Activated T-cell treated with anti-CD3 and anti-CD28 coated beads, Interleukin-2, amount 50 U/mL, for 72 hours (primary cell): ENCODE measurements at places on chromosomes 2 and 18. TPM values are rescaled to one million over a fixed set of nuclear protein-coding genes. Genes with fewer than 3 reads are reported as not detected.
A peak's percentile ranks its signal among the peaks of the same experiment; 100 is the strongest.

GRCh38 chr18:64409511-64409910 lies 260.6 kb upstream of the LINC00305 start:
- no peaks in the 10 kb centered on the region for H3K4me1 ChIP-seq
- no peak overlapping the region for H3K27ac ChIP-seq
- no peaks in the 10 kb centered on the region for H3K27me3 ChIP-seq
- no peak for DNase-seq

GRCh38 chr2:159755788-159756187 lies 42.2 kb downstream of the CD302 start:
- DNase-seq: peak; percentile 25
- H3K4me3 ChIP-seq: no peak overlapping the region
- peaks cover 33% of the 10 kb centered on the region for H3K36me3 ChIP-seq
- no peaks in the 10 kb centered on the region for H3K27me3 ChIP-seq
- H3K27ac ChIP-seq: no peak overlapping the region

GRCh38 chr18:32983721-32984120 lies 210.9 kb upstream of the KLHL14 start:
- H3K36me3 ChIP-seq: no peaks in the 10 kb centered on the region
- H3K27ac ChIP-seq: no peak overlapping the region
- no peak overlapping the region for H3K4me3 ChIP-seq
- no peaks in the 10 kb centered on the region for H3K27me3 ChIP-seq

GRCh38 chr2:172962082-172962481 lies 113.6 kb upstream of the MAP3K20 start:
- H3K4me1 ChIP-seq: peaks cover 36% of the 10 kb centered on the region
- DNase-seq: no peak
- H3K36me3 ChIP-seq: no peaks in the 10 kb centered on the region
- H3K4me3 ChIP-seq: no peak overlapping the region
- H3K27me3 ChIP-seq: no peaks in the 10 kb centered on the region

DNA sequence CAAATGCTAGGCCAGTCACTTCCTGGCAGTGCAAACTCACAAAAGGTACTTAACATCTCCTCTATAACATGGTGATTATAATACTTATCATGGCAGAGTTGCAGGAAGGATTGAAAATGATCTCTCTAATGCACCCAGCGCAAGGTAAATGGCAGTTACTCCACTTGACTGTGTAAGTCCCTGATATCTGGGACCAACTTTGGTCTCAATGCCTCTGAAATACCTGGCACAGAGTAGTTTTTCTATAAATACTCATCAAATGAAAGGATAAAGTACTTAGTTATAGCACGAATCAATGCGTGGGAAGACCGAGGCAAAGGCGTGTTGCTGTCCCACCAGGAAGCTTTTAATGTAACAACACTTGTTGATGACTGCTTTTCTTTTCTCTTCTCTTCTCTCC lies 24.8 kb downstream of the LRRC30 start:
- DNase-seq: no peak
- no peak overlapping the region for H3K27ac ChIP-seq
- H3K4me3 ChIP-seq: no peak overlapping the region
- no peaks in the 10 kb centered on the region for H3K36me3 ChIP-seq
- H3K4me1 ChIP-seq: no peaks in the 10 kb centered on the region

GRCh38 chr18:75745147-75745546 lies 317.6 kb upstream of the SMIM21 start:
- no peak overlapping the region for H3K4me3 ChIP-seq
- H3K27ac ChIP-seq: no peak overlapping the region
- no peaks in the 10 kb centered on the region for H3K27me3 ChIP-seq
- H3K36me3 ChIP-seq: no peaks in the 10 kb centered on the region

GRCh38 chr2:197239434-197239833 lies 71.1 kb downstream of the ANKRD44 start:
- peaks cover 92% of the 10 kb centered on the region for H3K4me1 ChIP-seq
- no peaks in the 10 kb centered on the region for H3K27me3 ChIP-seq
- H3K27ac ChIP-seq: peak overlapping the region; percentile 98
- peak overlapping the region; percentile 93 for H3K4me3 ChIP-seq

GRCh38 chr2:111948832-111949231 lies 50.4 kb downstream of the MERTK start:
- peaks cover under 1% of the 10 kb centered on the region for H3K27me3 ChIP-seq
- H3K4me1 ChIP-seq: peaks cover 19% of the 10 kb centered on the region
- DNase-seq: no peak

GRCh38 chr18:12883684-12884405 lies at the start of gene PTPN2:
TSS of gene PTPN2 (minus strand) at chr18:12884237. CDS start at chr18:12884141, 96 bp downstream.
- H3K4me3 ChIP-seq: peak within 1 kb of the TSS; percentile 89
- H3K36me3 ChIP-seq: peaks cover 5% of the 10 kb centered on the region
- peak within 1 kb of the TSS; percentile 98 for H3K27ac ChIP-seq
- H3K4me1 ChIP-seq: peaks cover 55% of the 10 kb centered on the region
- DNase-seq: peak; percentile 94
- H3K27me3 ChIP-seq: no peaks in the 10 kb centered on the region

DNA sequence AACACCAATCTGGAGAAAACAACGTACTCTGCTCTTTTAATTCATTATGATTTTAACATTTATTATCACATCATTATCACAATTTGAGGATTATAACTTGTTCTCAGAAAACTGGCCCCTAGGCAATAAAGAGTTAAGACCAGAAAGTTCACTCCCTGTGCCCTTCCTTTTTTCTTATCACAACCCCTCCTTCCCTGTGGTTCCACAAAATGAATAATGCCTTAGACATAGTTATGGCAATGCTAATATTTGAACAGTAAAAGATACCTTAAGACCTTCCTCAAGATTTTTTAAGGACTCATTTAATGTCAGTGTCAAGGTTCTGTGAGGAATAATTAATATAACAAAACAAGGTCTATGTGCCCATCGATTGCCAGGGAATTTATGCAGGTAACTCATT lies 596.2 kb downstream of the ARHGAP15 start:
- no peak overlapping the region for H3K27ac ChIP-seq
- H3K4me3 ChIP-seq: no peak overlapping the region
- no peak for DNase-seq

GRCh38 chr18:50633992-50634391 lies 74.1 kb downstream of the MAPK4 start:
- H3K36me3 ChIP-seq: no peaks in the 10 kb centered on the region
- H3K27ac ChIP-seq: no peak overlapping the region
- no peak for DNase-seq
- peaks cover 7% of the 10 kb centered on the region for H3K27me3 ChIP-seq
- H3K4me3 ChIP-seq: no peak overlapping the region

DNA sequence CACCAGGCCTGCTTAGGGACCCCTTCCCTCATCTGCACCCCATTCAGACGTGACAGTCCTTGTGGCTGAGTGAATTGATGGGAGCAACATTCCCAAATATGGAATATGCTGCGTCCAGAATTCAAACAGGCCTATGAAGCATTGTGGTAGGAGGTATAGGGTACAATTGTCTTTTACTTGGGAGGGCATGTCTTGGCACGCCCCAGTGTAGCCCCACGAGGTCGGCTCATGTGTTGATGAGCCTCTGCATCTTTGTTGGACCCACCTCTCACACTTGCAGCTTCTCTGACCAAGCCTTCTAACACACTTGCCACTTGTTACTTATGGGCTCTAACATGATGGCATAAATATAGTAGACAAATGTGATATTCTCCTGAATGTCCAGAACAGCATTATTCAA lies 1.6 kb downstream of the TIMM21 start:
- H3K36me3 ChIP-seq: peaks cover 6% of the 10 kb centered on the region
- DNase-seq: no peak
- H3K27me3 ChIP-seq: no peaks in the 10 kb centered on the region

- peaks cover 52% of the 10 kb centered on the region for H3K4me1 ChIP-seq
- DNase-seq: no peak
- peaks cover 1% of the 10 kb centered on the region for H3K36me3 ChIP-seq
- H3K27ac ChIP-seq: peak overlapping the region; percentile 85
- H3K4me3 ChIP-seq: peak overlapping the region; percentile 85
- no peaks in the 10 kb centered on the region for H3K27me3 ChIP-seq
Observed at GRCh38 chr2:55223958-55224760, 7.9 kb downstream of the CLHC1 start.

DNA sequence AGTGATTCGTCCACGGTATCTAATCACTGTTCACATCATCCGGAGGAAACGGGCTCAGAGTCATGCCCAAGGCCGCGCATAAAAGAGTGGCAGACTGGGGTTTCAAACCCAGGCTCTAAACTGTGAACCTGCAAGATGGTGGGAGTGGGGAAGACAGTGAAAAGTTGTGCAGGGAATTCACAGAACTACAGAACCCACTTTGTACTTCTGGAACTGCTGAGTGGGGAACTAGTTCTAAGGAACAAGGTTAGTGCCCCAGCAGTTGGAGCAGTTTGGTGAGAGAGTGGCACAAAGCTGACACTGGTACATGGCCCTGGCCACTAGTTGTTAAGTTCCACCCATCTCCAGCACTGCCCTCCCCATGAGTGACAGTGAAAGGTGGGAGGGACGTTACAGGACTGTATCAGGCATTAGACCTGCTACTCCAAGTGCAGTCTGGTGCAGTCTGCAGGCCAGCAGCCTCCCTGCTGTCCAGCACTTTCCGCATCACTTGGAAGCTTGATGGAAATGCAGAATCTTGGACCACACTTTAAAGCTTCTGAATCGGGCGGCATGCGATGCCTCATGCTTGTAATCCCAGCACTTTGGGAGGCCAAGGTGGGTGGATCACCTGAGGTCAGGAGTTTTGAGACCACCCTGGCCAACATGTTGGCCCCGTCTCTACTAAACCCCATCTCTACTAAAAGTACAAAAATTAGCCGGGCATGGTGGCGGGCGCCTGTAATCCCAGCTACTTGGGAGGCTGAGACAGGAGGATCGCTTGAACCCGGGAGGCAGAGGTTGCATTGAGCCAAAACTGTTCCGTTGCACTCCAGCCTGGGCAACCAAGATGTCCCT lies 47.3 kb downstream of the C2orf42 start:
- peak; percentile 45 for DNase-seq
- H3K4me3 ChIP-seq: peak overlapping the region; percentile 89
- peaks cover 77% of the 10 kb centered on the region for H3K4me1 ChIP-seq
- peaks cover 3% of the 10 kb centered on the region for H3K36me3 ChIP-seq
- H3K27me3 ChIP-seq: no peaks in the 10 kb centered on the region
- peak overlapping the region; percentile 99 for H3K27ac ChIP-seq

DNA sequence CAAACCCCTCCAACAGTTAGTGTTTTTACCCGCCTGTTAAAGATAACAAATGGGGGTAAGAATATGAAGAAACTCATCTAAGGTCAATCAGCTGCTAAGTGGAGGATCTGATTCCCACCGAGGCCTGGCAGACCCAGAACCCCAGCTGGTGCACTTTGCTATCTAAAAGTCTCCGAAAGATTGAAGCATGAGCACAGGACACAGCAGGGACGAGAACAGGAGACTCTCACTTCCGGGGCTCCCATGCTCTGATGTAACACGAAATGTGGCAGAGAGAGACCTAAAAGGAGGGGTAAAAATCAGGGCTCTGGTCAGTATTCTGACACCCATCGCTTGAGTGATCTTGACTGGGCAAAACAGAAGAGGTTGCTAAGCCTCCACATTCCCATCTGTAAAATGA lies 119.7 kb downstream of the PDCL3 start:
- no peaks in the 10 kb centered on the region for H3K27me3 ChIP-seq
- H3K4me1 ChIP-seq: no peaks in the 10 kb centered on the region
- no peak overlapping the region for H3K4me3 ChIP-seq
- DNase-seq: no peak
- H3K27ac ChIP-seq: no peak overlapping the region
- H3K36me3 ChIP-seq: peaks cover 5% of the 10 kb centered on the region

- peaks cover 60% of the 10 kb centered on the region for H3K4me1 ChIP-seq
- DNase-seq: no peak
- no peaks in the 10 kb centered on the region for H3K27me3 ChIP-seq
- H3K27ac ChIP-seq: peak overlapping the region; percentile 38
Observed at GRCh38 chr2:161990741-161991140, 83.3 kb downstream of the DPP4 start.

- H3K4me3 ChIP-seq: peak overlapping the region; percentile 76
- H3K36me3 ChIP-seq: no peaks in the 10 kb centered on the region
- no peaks in the 10 kb centered on the region for H3K27me3 ChIP-seq
- no peak for DNase-seq
Observed at GRCh38 chr2:172429301-172429968, 2.0 kb downstream of the ITGA6 start.

DNA sequence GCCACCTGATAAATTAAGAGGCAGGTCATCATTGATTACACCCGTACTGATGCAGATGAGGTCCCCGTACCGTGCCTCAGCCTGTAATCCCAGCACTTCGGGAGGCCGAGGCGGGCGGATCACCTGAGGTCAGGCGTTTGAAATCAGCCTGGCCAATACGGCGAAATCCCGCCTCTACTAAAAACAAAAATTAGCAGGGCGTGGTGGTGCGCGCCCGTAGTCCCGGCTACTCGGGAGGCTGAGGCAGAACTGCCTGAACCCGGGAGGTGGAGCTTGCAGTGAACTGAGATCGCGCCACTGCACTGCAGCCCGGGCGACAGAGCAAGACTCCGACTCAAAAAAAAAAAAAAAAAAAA lies 683 bp upstream of the ENOSF1 start:
- H3K4me3 ChIP-seq: peak overlapping the region; percentile 58
- H3K27me3 ChIP-seq: no peaks in the 10 kb centered on the region
- no peak overlapping the region for H3K27ac ChIP-seq
- peaks cover 49% of the 10 kb centered on the region for H3K4me1 ChIP-seq
- peaks cover 15% of the 10 kb centered on the region for H3K36me3 ChIP-seq
- DNase-seq: no peak

GRCh38 chr2:180621941-180622918 lies 358.2 kb upstream of the UBE2E3 start:
- DNase-seq: no peak
- no peaks in the 10 kb centered on the region for H3K36me3 ChIP-seq
- H3K27ac ChIP-seq: no peak overlapping the region
- H3K4me3 ChIP-seq: no peak overlapping the region
- H3K27me3 ChIP-seq: no peaks in the 10 kb centered on the region
- H3K4me1 ChIP-seq: no peaks in the 10 kb centered on the region

GRCh38 chr2:223832241-223832903 lies 5.0 kb downstream of the AP1S3 start:
- H3K27me3 ChIP-seq: no peaks in the 10 kb centered on the region
- no peaks in the 10 kb centered on the region for H3K36me3 ChIP-seq
- no peak for DNase-seq
- H3K27ac ChIP-seq: no peak overlapping the region

OSR1 gene
- total RNA-seq: not detected

EIF2AK2 gene
- 42.9 TPM for total RNA-seq

DPP10 gene
- total RNA-seq: not detected

DLX2 gene
- 0.24 TPM for total RNA-seq

MYO1B gene
- 37.5 TPM for total RNA-seq

GREB1 gene
- 2.2 TPM for total RNA-seq

SPEG gene
- total RNA-seq: 6.9 TPM

ARPC2 gene
- total RNA-seq: 533 TPM

IGFBP5 gene
- total RNA-seq: not detected

ZNF513 gene
- 15.7 TPM for total RNA-seq

KCNJ3 gene
- total RNA-seq: not detected
